Fibroblast of skin of abdomen (primary cell): ENCODE measurements at places on chromosomes 2 and 18.
A peak's percentile ranks its signal among the peaks of the same experiment; 100 is the strongest.

DNA sequence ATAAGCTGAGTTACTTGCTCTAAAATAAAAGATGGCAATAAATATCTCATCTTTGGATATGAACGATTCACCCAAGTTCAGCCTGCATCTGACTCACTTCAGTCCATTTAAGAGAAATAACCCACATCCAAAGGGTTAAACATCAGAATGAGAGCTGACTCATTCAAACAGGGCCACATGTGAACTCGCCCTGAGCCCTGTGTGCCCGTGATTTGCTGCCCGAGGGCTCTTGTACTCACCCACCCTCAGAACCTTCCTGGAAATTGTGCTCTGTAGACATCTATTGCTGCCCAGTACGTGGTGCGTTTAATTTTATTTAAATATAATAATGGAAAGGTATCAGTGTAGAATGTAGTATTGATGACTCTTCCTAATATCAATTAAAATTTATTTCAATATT is 66.9 kb upstream of the RBM44 start:
- DNase-seq = peak; percentile 71

GRCh38 chr2:240869109-240869955 is 708 bp downstream of the AGXT start:
- DNase-seq = no peak

GRCh38 chr2:143645921-143646645 is 516.9 kb downstream of the ARHGAP15 start:
- DNase-seq = no peak

GRCh38 chr2:227365833-227366232 is 13.3 kb downstream of the TM4SF20 start:
- no peak for DNase-seq

DNA sequence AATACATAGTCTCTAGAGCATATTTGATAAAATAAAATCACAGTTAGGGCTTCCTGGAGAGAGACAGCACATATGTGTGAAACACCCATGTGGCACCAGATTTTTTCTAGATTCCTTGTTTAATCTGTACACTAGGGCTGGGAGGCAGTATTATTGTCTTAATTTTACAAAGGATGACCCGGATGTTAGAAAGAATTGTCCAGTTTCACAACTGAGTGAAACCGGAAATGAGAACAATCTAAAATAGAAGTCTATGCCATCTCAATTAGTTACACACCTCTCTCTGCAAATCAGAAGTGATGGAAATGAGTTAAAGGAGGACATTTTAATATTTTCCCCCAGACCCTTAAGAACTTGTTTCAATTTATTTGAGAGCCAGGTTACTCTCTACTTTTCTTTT is 463.7 kb upstream of the DSEL start:
- no peak for DNase-seq

DNA sequence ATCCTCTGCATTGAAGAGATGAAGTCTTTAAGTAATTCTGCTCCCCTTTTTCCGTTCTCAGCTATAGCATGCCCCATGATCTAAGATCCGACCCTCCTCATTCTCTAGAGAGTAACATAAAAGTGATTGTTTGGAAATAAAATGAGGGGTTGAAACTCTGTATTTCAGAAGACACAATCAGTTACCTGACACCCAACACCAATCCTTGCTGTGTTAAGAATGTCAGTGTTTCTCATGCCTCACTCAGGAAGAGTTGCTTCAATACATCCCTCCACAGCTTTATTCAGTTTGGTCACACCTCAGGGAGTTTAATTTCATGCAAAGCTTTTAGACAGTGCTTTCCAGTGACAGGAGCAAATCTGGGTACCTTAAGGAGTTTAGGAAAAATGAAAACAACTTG is 49.9 kb upstream of the RBBP8 start:
- no peak for DNase-seq

GRCh38 chr2:237405605-237406004 is 8.4 kb downstream of the COL6A3 start:
- no peak for DNase-seq

GRCh38 chr18:49070552-49070951 is 119.8 kb upstream of the SMAD7 start:
- DNase-seq = no peak

DNA sequence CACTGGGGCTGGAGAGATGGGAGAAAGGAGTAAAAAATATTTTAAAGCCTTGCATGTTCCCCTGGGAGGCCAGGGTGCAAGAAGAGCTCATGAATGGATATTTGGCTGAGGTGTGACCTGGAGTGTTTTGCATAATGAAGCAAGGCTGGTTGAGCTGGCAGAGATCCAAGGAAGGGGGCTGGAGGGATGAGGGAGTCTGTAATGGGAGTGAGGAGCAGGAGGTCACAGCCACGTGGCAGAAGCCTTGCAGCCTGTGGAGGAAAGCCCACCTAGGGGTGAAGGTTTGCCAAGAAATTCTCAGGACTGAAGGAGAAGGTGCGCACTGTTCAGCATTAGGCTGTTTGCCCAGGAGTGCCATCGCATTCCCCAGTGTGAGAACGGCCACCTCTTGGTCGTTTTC is 40.3 kb upstream of the ATP8B1 start:
- no peak for DNase-seq

- DNase-seq = no peak
Observed at GRCh38 chr18:45373286-45373880, 241.9 kb upstream of the SLC14A2 start.

GRCh38 chr2:20065885-20066602 is 14.6 kb upstream of the LAPTM4A start:
- DNase-seq = no peak

DNA sequence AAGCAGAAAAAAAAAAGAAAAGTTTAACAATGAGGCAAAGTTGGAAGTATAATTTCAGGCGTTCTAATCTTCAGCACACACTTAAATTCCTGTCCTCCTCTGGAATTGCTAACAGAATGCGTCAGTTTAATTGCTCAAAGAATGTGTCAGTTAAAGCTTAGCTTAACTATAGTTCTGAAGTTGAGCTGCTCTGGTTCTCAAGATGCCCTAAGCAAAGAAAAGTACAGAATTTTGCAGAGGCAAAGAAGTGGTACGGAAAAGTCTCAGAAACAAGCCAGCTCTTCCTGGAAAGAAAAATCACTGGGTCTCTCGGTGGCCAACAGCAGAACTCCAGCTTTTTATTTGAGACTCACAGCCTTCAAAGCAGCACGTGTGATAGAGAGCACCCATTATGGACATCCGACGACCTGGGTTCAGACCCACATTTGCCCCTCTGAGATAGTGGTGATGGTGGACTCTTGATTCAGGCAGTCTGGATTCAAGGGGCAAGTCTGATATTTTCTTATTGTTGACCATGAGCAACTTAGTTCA is 22.2 kb upstream of the MYO3B start:
- peak; percentile 35 for DNase-seq

DNA sequence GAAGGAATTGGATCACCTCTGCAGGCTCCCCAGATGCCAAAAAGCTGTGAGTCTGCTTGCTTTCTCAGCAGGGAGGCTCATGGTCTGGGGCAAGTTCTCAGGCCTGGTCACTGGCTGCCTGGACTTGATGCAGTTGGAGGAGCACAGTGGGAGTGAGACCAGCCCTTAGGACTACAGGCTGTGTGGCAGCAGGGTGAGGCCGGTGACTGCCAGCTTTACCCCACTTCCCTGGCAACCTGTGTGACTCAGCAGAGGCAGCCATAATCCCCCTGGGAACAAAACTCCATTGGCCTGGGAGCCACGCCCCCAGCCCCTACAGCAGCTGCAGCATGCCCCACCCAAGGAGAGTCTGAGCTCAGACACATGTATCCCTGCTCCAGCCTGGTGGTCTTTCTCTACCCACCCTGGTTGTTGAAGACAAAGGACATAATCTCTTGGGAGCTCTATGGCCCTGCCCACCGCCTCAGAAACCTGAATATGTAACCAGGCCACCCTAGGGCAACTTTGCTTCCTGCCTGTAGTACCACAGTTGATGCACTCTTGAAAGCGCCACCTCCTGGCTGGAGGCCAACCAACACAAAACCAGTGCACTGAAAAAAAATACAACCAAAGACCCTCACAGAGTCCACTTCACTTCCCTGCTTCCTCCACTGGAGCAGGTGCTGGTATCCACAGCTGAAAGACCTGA is 106.8 kb upstream of the SPATS2L start:
- DNase-seq = no peak

- peak; percentile 3 for DNase-seq
Observed at GRCh38 chr2:221943076-221943810, 355.6 kb downstream of the PAX3 start.

DNA sequence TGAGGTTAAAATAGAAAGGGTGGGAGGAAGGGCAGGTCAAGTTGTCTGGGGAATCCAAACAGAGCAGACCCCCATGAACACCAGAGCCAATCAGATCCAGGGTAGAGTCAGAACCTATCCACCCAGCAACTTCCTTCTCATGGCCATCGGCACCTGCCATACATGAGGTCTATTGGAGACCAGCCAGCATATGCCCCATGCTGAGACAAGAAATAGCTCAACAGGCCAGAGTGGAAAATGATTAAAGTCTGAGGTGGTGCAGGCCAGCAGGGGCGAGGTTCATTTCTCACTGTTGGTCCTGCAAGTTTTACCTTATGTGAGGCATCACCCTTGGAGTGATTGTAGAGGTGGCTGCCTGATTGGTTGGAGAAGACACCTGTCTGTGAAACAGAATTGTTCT is 89.2 kb downstream of the LONRF2 start:
- DNase-seq = no peak

- DNase-seq = no peak
Observed at GRCh38 chr2:76506538-76506937, 795.8 kb upstream of the GCFC2 start.

GRCh38 chr2:58138396-58139030 is 91.9 kb downstream of the VRK2 start:
- peak; percentile 48 for DNase-seq

- DNase-seq = peak; percentile 86
Observed at GRCh38 chr2:20561637-20562454, 89.1 kb downstream of the HS1BP3 start.

DNA sequence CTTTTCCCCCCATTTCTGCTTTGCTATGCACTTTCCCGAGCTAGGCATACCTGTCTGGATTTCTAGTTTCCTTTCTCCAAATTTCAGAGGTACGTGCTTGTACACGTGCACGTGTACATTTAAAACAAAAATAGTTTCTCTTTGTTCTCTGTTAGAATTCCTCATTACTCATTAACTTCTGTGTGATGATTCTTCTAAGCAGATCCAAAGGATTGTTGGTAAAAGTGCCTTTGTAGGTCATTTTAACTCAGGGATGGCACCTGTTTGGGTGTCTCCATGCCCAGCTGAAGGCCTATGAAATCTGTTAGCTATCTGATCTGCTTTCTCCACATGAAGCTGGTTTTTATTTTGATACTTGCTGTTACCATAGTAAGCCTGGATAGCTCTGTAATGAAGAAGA is 264.3 kb downstream of the LPIN1 start:
- no peak for DNase-seq

GRCh38 chr2:103327386-103327785 is 565.6 kb downstream of the TMEM182 start:
- no peak for DNase-seq

GRCh38 chr2:96408616-96409015 is 73.0 kb downstream of the NCAPH start:
- DNase-seq = no peak

- DNase-seq = no peak
Observed at GRCh38 chr18:49682173-49682802, 120.4 kb downstream of the LIPG start.
